Left kidney (tissue), 8 donors: ENCODE measurements at places on chromosomes 3 and 15. TPM values are rescaled to one million over a fixed set of nuclear protein-coding genes. Genes with fewer than 3 reads are reported as not detected.

IVD gene
- 103 TPM for polyA plus RNA-seq

DNA sequence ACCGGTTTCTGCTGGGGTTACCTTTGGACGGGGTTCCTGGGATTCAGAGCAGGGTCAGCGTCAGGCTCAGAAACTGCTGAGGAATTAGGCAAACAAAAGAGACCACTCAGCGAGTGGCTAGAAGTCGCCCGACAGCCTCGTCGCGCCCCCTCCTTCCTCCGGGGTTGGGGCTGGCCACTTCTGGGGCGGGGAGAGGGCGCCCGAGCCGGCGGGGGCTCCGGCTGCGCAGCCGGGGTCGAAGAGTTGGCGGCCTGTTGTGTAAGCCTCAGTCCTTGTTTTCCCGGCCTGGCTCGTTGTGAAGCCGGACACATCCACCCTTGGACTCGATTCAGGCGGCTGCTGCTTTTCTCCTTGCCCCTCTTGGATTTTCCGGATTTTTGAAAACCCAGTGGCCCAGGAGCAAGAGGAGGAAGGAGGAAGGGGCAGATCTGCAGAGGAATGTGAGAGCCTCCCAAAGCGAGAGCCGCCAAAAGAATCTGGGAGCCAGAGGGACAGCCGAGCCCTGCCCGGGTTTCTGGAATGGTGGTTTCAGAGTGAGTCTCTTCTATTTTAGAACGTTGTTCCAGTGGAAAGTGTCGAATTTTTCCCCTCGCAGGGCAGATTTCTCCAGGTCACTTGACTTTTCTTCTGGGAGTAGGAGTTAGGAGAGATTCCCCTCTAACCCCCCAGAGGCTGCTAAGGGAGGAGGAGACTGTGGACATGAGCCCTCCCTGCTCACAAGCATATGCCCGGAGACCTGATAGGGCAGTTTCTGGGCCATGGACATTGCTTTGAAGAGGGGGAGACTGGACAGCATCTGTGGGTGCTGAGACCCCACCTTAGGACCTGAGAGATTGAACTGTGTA, 666 bp downstream of the SNX33 start:
- no peak for DNase-seq

DNA sequence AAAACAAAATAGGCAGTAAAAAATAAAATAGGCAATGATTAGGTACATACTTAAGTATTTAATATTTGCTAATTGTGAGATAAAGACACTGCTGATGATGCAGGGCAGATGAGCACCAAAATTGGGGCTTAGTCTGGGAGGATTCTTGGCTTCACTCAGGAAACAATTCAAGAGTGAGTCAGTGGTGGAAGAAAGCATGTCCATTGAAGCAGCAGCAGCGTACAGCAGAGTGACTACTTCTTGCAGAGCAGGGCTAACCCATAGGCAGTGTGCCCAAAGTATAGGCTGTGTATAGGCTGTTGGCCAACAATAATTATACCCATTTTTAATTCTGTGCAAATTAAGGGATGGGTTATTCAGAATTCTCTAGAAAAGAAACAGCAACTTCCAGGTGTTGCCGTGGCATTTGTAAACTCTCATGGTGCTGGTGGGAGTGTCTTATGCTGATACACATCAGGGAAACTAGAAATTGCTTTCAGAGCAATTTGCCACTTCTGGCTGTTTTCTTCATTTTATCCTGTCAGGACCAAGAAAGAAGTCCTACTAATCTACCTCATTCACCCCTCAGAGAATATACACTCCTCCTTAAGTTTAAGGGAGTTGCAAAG, 317.3 kb upstream of the NAALADL2 start:
- DNase-seq: no peak

DNA sequence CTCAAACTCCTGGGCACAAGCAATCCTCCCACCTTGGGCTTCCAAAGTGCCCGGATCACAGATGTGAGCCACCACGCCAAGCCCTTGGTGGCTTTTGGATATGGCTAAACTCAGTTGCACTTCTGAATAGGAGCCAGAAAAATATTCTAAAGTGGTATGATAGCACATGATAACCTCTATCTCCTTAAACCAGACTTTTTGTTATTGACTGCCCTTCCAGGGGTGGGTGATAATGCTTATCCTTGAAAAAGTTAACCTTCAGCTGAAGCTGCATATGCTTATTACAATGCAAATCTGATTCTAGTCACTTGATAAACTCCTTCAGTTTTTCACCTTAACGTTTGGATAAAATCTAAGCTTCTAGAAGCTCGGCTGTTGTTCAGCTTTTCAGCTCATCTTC, 6.3 kb downstream of the CCNB2 start:
- no peak for DNase-seq

SNTN gene
- polyA plus RNA-seq: not detected

SLC9C1 gene
- polyA plus RNA-seq: 1.2 TPM

MYLK gene
- 132 TPM for polyA plus RNA-seq

IQCF5 gene
- polyA plus RNA-seq: not detected

TNNC1 gene
- polyA plus RNA-seq: 6.2 TPM

DNA sequence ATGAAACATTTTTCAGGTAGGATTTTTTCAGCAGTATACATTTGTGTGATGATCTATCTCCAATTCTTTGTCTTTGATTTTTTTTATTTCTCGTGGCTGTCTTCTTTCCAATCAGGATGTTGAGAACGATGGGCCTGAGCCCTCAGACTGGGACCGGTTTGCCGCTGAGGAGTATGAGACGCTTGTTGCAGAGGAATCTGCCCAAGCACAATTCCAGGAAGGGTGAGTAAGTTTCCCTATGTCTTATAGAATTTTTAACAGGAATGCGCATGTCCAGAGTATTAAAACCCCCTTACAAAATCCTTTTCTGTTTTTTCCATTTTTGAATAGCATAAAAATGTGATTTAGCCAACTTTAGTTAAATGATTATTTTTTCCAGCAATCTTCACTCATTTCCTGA, 90.0 kb downstream of the MSL2 start:
- no peak for DNase-seq

ACOX2 gene
- 38.6 TPM for polyA plus RNA-seq

- DNase-seq: no peak
Observed at GRCh38 chr3:56851966-56852884, 50.5 kb upstream of the ARHGEF3 start.

XRN1 gene
- polyA plus RNA-seq: 35.7 TPM

DNA sequence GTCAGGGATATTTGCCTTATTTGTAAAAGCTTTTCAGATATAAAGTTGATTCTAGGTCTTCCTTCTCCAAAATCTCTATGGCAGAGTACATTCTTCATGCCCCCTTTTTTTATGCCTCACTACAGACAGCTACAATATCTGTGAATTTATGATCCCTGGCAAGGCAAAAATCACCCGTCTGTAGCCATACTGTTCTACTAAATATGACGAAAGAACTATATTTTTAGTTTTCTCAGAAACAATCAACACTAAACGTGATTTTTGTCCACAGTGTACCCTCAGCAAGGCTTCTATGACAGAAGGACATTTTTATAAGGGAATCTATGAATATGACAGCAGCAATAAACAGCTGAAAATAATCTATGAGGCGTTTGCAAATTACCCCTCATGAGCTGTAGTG, 12.7 kb downstream of the LRTM1 start:
- DNase-seq: no peak

- DNase-seq: no peak
Observed at GRCh38 chr15:93932164-93932776, 299.1 kb upstream of the MCTP2 start.

MKRN2OS gene
- polyA plus RNA-seq: 2.6 TPM

ALDH1A3 gene
- 5.7 TPM for polyA plus RNA-seq

- no peak for DNase-seq
Observed at GRCh38 chr15:90382320-90382719, 5.7 kb upstream of the IQGAP1 start.

DNA sequence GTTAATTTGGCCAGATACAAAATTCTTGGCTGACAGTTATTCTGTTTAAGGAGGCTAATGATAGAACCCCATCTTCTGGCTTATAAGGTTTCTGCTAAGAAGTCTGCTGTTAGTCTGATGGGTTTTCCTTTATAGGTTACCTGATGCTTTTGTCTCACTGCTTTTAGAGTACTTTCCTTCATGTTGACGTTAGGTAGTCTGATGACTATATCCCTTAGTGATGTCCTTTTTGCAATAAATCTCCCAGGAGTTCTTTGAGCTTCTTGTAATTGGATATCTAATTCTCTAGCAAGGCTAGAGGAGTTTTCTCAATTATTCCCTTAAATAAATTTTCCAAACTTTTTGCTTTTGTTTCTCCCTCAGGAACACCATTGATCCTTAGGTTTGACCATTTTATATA, 114.1 kb upstream of the CDIN1 start:
- DNase-seq: no peak

GRCh38 chr3:113844622-113845222, 6.1 kb downstream of the GRAMD1C start:
- peak; percentile 42 for DNase-seq

DNA sequence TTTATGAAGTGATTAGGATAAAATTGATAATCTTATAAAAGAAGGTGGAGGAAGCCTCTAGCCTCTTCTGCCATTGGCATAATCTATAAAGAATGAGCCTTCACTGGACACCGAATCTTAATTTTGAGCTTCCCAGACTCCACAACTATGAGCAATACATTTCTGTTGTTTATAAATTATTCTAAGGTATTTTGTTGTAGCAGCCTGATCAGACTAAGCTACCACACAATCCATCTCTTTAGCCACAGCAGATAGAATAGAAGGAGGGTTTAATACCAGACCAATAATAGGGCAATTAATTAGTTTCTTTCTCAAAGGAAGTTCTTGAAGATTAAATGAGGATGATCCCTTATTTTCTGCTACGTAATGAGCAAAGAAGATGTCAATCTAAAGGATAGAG, 33.3 kb downstream of the SUCNR1 start:
- no peak for DNase-seq

GRCh38 chr3:58530354-58530865, 6.6 kb downstream of the ACOX2 start:
- no peak for DNase-seq

SOX2 gene
- polyA plus RNA-seq: 0.30 TPM

DNA sequence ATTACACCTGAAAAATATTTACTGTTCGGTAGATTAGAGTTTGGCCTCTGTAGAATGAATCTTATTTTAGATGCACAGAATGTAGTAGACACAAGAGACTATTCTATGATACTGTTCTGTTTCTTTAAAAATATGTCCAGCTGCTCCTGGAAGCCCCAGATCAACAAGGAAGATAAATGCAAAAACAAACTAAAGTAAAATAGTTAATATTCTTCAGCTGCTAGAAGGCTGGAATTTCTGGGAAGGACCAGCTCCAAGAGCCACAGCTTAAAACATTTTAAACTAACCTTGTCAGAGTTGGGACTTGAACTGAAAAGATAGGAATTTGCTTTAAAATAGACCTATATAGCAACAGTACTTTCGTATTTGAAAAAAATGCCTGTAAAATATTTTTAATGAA, 277.9 kb downstream of the PTPRG start:
- DNase-seq: no peak

HCN4 gene
- 1.2 TPM for polyA plus RNA-seq

- DNase-seq: no peak
Observed at GRCh38 chr3:36295296-36295695, 85.0 kb upstream of the STAC start.

ADCY5 gene
- 10.6 TPM for polyA plus RNA-seq

BUB1B gene
- 45.9 TPM for polyA plus RNA-seq

DNA sequence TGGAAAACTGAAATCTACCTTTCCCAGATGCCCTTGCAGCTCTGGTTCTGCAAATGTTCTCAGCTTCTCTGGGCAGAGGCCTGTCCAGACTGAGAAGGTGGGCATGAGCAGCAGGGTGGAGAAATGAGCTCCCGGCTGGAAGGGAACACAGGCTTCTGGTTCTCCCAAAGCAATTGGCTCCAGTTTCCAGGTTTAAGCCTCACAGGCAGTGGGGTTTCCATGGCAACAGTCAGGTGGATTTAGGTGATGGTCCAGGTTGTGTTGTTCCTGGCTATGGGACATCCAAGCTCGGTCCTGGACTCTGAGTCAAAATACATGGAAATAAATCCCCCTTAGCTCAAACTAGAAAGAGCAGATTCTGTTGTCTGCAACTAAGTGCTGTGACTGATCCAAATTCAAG, 94.6 kb upstream of the IQSEC1 start:
- no peak for DNase-seq

DNA sequence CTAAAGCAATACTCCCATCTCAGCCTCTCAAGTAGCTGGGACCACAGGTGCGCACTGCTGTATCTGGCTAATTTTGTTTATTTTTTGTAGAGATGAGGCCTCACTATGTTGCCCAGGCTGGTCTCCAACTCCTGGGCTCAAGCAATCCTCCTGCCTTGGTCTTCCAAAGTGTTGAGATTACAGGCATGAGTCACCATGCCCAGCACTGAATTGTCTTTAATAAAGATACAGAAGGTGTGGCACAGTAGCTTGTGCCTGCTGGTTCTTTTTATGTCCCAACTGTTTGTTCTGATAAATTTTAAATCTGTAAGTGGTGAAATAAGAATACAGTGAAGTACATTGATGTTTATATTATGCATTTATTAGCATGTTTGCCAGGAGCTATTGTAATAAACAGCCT, 20.6 kb upstream of the TRAK1 start:
- DNase-seq: no peak

- no peak for DNase-seq
Observed at GRCh38 chr3:177066068-177066467, 131.2 kb downstream of the TBL1XR1 start.

PDIA3 gene
- 569 TPM for polyA plus RNA-seq

DNA sequence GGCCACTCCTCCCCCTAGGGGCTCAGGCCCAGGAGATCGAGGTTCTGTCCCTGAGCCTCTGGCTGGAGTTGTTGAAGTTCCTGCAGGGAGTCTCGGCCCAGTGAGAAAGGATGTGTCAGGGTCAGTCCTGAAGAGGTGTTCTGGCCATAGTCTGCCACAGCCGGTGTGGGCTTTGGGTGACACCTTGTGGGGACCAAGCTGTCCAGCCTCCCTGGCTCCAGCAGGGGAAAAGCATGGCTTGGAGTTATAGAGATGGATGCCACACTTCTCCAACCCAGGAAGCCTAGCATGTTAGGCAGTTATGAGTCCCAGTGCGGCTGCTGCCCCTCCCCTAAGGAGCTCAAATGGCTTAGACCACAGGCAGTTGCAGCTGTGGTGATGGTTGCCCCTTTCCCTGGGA, 945.6 kb upstream of the GBE1 start:
- DNase-seq: no peak

DNA sequence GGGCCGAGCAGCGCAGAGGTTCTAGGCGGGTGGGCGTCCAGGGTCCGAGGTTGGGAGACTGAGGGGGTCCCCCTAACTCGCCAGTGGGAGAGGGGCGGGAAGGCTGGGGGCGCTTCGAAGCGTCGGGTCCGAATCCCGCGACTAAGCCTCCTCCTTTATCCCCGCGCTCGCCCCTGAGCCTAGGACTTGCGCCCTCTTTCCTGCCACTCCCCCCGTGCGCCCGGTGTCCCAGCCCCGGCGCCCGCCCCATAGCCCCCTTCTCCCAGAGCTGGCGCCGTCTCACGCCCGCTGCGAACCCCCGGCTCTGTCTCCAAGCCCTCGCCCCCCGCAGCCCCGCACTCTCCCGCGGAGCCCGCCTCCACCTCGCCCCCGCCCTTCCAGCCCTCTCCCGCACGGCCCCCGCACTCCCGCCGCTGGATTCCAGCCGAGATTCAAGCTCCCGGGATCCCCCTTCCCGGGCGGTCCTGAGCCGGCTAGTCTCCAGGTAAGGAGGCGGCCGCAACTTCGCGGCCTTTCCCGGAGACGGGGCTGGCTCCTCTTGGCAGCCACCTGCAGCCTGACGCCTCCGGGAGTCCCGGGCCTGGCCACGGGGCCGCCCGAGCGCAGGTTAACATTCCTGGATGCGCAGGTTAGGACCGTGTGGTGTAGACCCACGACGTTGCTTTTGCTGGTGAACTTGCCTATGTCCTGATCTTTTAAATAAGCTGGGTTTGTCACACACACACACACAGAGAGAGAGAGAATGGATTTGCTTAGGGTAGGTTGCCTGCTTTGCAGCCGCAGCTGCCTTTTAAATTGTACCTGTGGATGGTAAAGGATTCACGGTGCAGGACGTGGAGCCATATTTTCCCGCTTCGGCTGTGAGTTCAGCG, 563 bp downstream of the PXYLP1 start:
- no peak for DNase-seq
